ENCODE measurements at places on chromosomes 7 and 10.

- DNase-seq, result no peak
Observed at GRCh38 chr10:130707389-130707979, 571.3 kb downstream of the GLRX3 start.

DNA sequence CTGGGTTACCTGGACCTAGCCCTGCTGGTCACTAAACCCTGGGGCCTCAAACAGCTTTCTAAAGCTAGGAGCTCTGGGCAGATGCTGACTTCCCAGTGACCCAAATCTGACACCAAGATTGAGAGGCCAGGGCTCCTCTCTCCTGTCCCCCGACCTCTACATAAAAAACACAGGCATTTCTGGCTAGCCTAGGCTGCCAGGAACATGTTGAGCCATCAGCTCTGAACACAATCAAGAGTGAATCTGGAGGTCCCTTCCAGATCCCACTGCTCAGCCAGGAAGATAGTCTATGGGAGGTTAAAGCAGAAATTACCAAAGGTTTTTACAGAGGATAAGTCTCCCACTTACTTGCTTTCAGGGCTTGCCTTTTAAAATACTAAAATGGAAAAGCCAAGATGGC, 22.1 kb upstream of the PDE1C start:
- no peak for DNase-seq

- DNase-seq, result no peak
Observed at GRCh38 chr10:127935071-127935561, 28.2 kb downstream of the PTPRE start.

GRCh38 chr10:50740293-50740648, 535 bp downstream of the ASAH2B start:
- peak; percentile 13 for DNase-seq

DNA sequence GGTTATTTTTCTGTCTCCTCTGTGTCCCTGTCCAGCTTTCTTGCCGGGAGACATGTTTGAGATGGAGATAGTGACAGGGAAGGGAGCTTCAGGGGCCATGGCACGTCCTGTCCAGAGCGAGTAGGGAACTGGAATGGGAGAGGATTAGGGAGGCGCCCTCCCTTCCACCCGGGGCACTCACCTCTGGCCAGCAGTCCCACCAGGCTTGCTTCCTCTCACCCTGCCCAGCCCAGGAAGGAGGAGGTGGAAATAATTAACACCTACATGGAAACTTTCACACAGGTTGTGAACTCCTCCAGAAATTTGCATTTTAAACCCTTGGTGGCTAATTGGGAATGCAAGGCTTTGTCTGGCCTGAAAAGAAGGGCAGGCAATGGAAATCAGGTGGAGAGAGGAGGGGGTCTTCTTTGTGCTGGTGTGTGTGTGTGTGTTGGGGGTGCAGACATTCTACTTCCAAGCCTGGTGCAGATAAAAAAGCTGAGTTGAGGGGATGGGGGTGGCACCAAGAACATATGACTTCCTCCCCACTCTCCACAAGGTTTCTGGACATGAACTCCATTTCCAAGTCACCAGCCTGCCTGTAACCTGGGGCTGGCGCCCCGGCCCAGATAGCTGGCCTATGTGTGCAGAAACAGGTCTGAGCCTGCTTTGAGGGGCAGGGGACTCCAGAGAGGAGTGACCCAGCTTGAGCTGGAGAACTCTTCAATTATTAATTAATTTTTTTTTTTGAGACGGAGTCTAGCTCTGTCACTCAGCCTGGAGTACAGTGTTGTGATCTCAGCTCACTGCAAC, 199.4 kb downstream of the CYP26A1 start:
- no peak for DNase-seq

GRCh38 chr7:27973625-27974024, 207.0 kb downstream of the JAZF1 start:
- no peak for DNase-seq

- no peak for DNase-seq
Observed at GRCh38 chr7:47786557-47787248, 161.6 kb downstream of the PKD1L1 start.

- no peak for DNase-seq
Observed at GRCh38 chr10:62620491-62620890, 184.0 kb upstream of the ADO start.

GRCh38 chr10:65491799-65492198, 1434.0 kb upstream of the LRRTM3 start:
- no peak for DNase-seq

DNA sequence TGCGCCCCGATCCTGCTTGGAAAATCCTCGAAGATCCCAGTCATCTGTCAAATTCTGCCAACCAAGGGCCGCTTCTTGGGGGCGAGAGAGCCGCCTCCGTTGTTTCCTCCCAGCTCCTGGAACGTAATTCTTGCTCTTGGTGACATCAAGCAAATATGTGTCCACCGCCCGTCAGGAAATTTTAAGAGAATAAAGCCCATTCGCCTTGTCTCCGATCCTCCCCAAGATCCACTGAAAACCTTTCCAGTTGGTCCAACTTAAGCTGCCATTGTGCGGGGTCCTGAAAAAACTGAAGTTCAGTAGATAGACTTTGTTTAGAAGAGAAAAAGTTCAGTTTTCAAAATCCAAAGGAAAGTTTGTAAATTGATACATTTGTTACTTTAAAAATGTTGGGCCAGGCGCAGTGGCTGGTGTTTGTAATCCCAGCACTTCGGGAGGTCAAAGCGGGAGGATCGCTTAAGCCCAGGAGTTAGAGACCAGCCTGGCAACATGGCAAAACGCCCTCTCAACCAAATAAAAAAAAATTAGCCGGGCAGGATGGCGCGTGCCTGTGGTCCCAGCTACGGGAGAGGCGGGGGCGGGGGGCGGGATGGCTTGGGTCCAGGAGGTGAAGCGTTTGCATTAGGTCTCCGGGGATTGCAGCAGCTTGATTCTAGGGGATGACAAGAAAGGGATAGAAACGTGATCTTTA, 1.0 kb upstream of the ZNF800 start:
- DNase-seq, result no peak

DNA sequence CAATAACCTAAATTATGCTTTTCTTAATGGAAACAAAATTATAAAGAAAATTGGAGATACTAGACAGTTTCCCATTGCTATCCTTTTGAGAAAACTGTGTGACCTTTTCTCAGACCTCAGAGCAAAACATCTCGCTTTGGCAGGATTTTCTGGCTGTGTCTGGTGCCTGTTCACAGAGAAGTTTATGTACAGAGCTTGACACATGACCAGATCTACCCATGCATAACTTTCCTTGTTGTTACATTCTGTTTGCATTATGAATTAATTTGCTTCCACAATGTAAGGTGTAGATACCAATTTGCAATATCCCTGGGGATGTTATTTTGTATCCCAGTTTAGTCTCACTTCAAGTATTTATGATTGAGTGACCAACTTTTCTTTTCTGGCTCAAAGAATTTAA, 565.0 kb downstream of the XPNPEP1 start:
- DNase-seq, result no peak

DNA sequence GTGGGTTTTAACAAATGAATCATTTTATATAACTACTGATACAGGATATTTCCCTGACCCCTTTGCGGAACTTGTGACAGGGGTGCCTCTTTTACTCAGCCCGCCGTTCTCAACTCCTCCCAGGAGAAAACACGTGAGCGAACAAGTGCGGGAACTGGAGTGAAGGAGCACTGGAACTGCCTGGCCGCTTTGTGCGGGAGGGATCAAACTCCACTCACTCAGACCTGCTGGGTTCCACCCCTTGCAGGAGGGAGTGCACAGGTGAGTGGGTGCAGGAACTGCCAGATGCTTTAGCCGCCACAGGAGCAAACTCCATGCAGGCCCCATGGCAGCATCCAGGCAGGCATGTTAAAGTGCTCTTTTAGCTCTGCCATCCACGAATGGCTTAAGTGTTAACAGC, 513.4 kb upstream of the GRM3 start:
- DNase-seq, result no peak

- no peak for DNase-seq
Observed at GRCh38 chr10:59382831-59383295, 20.5 kb upstream of the FAM13C start.

GRCh38 chr7:137169282-137169698, 174.2 kb downstream of the PTN start:
- no peak for DNase-seq

DNA sequence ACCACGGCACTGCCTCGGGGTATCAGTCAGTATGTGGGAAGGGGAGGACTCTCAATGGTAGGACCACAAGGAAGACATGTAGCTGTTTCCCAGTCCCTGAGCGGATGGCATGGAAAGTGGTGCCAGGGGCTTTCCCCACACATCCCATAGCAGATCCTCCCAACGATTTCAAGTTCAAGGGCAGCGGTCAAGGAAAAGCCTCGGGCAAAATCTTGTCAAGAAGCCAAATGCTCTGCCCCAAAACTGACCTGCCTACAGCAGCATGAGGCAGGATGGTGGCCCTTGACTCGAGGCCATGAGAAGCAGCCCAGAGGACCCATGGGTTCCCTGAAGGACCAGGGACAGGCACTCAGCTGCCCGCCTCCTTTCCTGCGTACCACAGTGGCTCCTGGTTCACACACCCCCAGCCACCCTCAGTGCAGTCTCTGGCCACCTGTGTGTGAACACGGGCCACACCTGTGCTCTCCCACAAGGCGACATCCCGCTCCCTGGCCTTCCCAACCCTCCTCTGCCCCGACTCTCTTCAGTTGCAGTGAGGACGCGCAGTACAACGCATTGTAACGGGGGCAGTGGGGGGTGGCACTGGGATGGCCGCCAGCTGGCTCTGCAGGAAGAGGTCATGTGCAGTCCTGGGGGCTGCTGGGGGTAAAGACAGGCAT, 43.6 kb downstream of the CTBP2 start:
- DNase-seq, result no peak

GRCh38 chr7:70935311-70935710, 196.6 kb upstream of the GALNT17 start:
- no peak for DNase-seq

- DNase-seq, result no peak
Observed at GRCh38 chr7:36942541-36942940, 218.2 kb upstream of the AOAH start.

DNA sequence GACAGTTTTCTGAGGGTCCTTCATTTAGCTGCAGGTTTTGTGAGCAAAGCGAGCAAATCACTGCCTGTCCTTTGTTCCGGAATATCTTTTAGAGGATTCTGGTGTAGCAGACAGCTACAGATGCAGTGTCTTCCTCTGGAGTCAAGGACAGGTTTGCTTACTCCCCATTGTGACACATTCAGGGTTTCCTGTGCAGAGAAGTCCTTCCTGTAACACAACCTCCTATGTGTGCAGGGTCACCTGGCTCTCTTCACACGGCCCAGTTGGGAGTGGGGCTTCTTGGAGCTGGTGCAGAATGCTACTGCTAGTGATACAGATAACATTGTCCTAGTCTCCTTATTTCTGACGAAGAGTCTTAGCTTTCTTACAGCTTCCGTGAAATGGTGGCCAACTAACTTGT, 47.9 kb downstream of the RBM33 start:
- DNase-seq, result no peak

- no peak for DNase-seq
Observed at GRCh38 chr10:78634389-78634815, 434.4 kb upstream of the ZMIZ1 start.

GRCh38 chr10:132926777-132927650, 15.4 kb downstream of the CFAP46 start:
- no peak for DNase-seq

DNA sequence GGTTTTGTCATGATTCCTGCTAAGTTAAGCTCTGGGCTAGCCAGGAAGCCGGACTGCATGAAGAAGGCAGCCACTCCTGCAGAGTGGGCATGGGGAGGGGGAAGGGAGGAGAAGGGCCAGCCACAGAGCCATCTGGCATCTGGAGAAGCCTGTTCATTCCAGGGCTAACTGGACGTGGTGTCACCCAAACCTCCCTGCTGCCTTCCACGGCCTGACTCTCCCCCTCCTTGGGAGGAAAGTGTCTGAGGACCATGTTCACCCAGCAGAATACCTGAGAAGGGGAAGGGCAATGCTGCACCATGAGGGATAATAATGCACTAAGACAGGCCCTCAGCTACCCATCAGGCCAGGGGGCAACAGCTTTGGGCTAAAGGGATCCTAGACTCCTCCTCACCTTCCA, 15.4 kb downstream of the AQP1 start:
- no peak for DNase-seq

DNA sequence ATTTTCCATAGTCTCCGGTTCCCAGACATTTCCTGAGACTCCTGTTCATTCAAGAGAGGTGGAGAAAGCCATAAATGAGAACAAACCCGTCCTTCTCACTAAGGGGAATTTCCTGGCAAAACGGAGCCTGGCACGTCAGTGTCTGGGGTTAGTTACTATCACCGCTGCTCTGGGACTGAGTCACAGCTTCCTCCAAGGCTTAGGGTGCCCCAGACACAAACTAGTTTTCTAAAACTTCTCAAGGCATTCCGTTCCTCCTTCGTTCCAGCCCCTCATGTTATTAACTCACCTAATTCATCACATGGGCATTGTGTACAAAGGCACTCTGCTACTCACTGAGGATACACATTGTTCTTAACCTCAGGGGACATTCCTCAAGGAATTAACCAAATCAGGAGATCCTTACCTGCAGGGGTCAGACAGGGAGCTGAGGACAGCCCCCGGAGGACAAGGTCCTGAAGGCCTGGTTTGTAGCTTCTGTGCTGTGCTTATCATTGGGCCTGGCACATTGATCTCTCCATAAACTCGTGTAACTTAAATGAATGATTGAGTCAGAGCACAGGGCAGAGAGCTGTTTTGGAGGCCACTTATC, 103.0 kb upstream of the KLF6 start:
- no peak for DNase-seq

DNA sequence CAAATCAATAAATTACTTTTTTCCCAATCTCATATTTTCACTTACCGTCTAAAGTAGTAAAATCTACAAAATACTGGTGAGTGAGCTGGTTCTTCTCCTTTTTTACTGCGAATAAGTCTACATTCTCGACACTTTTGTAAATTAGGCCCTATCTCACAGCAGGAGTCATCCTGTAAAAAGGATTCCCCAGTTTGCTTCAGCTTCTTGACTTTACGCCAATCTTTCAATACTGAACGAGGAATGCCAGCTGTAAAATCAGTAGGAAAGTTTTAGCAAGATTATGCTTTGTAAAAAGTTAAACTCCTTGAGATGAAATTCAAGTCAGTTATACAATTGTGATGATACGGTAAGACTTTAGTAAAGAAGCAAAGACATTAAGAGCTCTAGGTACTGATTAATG, 67.3 kb downstream of the NRBF2 start:
- no peak for DNase-seq

DNA sequence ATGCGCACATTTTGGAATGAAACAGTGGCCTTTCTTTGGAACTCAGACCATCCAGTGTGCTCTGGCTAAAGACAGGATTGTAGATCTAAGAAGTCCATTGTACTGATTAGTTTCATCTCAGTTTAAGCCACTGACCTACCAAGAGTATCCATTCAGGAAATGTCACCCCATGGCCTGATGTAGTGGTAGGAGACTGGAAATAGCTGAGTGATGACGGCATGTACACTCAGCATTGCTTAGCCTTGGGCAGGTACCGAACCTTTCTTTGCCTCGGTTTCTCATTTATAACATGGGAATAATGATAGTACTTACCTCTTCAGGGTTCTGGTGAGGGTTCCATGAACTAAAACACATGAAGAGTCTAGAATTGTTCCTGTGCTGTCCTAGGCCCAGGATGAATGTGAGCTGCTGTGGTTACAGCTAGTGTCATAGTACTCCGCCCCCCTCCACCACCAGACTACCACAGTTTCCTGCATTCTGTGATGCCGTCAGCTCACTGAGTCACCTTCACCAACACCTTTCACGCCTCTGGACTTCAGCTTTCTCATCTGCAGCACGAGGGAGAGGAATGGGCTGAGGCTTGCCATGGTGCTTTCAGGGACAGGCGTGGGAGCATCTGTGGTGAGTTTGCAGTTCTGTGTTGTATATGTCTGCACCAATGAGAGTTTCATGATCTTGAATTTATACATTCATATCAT, 484.0 kb upstream of the GALNT17 start:
- peak; percentile 86 for DNase-seq

GRCh38 chr7:132446666-132447278, 129.5 kb downstream of the PLXNA4 start:
- DNase-seq, result no peak
